Left ventricle myocardium superior (tissue), 1 donor: ENCODE measurements at places on chromosomes 4 and X.
A peak's percentile ranks its signal among the peaks of the same experiment; 100 is the strongest.

DNA sequence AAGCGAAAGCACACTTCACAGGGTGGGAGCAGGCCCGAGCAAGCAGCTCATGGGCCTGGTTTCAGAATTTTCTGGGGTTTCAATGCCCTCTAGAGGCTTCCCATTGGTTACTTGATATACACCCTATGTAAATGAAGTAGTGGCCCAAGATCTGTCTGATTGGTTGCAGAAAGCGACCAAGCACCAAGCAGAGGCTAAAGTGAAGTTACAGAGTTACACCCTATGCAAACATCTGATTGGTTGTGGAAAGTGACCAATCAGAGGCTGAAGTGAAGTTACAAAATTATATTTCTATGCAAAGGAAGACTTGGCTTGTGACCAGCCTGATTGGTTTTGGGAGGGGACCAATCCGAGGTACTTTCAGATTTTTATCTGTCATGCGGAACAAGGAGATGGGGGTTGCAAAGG is 8.2 kb downstream of the FHIP1A start:
- DNase-seq: no peak

- DNase-seq: no peak
Observed at GRCh38 chrX:11397680-11398079, 104.5 kb downstream of the AMELX start.

GRCh38 chr4:52643785-52644244 is 15.3 kb downstream of the USP46 start:
- DNase-seq: peak; percentile 91

DNA sequence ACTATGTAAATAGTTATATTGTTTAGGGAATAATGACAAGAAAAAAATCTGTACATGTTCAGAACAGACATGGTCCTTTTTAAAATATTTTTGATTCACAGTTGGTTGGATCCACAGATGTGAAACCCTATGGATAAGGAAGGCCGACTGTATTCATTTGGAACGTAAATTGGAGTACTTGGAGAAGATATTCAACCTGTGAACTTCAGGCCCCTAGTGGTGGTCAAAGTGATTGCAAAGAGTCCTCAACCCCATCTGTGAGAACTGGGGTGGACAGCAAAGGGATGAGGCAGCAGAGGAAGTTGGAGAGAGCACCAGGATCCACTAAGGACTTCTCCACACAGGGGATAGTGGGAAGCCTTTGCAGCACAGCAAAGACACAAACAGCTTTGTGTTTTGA is 6.2 kb upstream of the CXCL13 start:
- DNase-seq: no peak

DNA sequence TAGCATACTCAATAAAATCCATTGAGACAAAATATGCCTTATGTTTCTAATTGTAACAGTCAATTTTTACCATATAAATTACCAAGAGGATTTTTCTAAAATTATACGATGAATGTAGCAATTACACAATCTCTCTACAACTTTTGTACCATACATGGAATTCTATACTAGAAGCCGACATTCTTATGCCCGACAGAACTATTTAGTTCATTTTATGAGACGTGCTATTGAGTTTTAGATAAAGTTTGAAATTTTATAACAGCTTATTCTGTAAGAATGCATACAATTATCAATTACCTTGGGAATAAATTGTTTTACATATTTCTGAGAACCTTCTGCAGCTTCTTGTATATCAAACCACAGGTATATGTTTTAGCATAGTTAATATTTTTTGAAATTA is 431.2 kb downstream of the DMD start:
- no peak for DNase-seq

DNA sequence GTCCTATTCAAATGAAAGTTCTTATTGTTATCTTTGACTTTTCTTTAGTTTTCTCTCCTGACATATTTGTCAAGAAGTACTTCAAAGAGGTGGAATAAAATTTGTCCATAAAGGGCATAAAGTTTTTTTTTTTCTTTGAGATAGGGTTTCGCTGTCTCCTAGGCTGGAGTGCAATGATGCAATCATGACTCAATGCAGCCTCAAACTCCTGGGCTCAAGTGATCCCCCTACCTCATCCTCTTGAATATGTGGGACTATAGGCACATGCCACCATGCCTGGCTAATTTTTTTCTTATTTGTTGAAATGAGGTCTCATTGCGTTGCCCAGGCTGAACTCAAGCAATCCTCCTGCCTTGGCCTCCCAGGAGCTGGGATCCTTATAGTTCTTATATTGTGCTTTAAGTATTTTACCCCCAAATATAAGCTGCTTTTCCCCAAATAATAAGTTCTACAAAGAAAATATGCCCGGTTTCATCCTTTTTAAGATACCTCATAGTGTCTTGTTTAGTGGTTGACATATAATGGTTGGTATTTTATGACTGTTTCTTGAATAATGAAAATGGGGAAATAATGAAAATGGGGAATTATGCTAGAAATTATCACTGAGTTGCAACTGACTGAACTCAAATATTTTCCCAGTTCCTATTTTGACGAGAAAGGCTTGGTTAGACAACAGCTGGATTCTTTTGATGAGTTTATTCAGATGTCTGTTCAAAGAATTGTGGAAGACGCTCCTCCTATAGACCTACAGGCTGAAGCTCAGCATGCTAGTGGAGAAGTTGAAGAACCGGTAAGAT is 11.6 kb downstream of the POLR2B start:
- DNase-seq: no peak

DNA sequence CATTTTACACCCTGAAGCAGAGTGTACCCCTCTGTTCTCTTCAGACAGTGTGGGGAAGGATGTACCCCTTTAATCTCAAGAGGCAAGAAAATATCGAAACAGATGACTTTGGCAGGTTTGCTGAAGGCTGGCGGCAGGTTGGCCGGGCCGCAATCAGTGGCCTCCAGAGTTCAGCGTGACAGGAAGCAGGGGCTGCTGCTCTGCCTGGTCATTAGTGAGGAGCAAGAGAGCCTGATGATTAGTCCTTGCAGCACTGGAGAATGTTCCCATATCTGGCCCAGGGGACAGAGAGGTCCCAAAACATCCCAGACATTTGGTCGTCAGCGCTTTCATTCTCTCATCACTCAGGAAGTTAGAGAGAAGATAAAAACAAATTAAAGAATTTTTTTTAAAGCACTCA is 352.8 kb downstream of the SPRY1 start:
- DNase-seq: peak; percentile 77

DNA sequence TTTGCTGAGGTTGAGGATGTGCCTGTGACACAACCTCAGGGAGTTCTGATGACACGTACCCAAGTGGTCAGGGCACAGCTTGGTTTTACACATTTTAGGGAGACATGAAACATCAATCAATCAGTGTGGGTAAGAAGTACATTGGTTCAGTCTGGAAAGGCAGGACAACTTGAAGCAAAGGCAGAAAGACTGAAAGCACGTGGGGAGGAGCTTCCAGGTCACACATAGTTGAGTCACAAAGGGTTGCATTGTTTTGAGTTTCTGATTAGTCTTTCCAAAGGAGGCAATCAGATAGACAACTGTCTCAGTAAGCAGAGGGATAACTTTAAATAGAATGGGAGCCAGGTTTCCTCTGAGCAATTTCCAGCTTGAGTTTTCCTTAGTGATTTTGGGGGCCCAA is 1910.0 kb upstream of the AGA start:
- no peak for DNase-seq

DNA sequence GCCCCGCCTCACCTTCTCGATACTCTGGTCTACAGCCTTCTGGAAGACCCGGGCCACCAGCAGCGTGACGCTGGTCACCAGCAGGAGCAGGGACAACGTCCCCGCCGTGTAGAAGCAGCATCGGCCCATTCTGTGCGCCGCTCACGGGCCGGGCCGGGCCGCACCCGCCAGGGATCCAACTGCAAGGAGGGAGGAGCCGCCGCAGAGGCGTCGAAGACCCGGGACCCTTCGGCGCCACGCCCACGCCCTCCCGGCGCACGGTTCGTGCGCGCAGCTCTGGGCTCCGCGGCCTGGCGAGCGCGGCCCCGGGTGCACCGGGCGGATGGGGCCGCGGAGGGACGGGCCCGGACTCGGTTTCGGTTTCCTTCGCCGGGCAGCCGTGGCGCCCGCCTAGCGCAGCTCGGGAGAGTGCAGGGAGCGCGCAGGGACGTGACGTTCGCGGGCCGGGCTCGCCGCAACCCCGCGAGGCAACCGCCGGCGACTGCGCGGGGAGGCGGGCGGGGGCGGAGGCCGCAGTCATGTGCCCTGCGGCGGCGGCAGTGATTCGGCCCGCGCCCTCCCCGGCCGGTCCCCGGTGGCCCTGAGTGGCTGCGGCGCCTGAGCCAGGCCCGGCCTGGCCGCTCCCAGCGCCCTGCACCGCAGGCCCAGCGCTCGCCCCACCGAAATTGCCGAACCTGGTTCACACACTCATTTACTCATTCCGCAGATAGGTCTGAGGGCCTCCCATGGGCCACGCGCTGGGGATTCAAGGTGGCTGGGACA is at the start of gene SCARB2:
SCARB2 (minus strand) TSS at position 410 of the 762 bp plus-strand sequence; CDS start at position 129, 281 bp downstream.
- DNase-seq: peak; percentile 96

DNA sequence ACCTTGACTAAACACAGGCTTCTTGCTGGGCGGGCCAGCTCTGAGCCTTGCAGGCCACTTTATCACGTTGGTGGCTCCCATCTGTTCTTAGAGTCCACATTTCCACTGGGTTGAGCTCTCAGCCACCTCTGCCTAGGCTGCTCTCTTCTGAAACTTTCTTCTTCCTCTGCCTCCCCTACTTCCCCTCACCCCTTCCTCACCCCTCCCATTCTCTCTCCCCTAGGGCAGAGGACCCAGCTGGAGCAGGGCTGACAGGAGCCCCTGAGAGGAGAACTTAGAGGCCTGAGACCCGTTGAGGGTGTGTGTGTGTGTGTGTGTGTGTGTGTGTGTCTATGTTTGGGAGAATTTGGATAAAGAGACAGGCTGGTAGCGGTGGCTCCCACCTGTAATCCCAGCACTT is 19.9 kb upstream of the TMSB4X start:
- no peak for DNase-seq

DNA sequence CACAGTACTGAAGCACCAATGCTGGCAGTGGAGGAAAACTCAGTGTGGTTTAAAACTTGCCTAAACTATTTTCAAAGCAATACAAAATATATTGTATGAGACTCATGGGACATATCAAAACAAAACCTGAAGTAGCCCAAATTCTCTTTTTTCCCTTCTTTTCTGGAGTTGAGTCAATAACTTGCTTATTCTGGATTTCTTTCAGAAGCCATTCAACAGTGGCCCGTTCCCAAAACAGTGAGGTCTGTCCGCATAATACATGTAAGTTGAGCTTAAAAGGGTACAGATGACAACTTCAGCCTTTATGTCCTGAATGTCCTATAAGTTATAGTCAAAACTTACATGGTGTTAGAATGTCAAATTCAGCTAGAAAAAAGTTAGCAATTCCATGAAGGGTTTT is 100.8 kb downstream of the SHISA3 start:
- no peak for DNase-seq

DNA sequence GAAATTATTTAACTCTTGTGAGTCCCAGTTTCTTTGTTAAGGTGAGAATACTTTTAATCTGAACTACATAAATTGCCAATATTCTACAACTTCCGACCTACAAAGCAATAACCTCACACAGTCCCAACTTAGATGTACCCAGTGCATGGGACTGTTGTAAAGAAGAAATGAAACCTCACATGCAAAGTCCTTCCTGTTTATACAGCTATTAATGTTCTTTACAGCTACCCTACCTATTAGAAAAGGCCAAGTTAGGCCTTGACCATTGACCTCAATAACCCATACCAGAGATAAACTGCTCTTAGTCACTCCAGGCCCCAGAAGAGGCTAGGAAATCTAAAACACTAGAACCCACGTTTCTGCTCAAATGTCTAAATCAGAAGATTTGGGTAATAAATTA is 920.1 kb upstream of the TENM3 start:
- DNase-seq: no peak

DNA sequence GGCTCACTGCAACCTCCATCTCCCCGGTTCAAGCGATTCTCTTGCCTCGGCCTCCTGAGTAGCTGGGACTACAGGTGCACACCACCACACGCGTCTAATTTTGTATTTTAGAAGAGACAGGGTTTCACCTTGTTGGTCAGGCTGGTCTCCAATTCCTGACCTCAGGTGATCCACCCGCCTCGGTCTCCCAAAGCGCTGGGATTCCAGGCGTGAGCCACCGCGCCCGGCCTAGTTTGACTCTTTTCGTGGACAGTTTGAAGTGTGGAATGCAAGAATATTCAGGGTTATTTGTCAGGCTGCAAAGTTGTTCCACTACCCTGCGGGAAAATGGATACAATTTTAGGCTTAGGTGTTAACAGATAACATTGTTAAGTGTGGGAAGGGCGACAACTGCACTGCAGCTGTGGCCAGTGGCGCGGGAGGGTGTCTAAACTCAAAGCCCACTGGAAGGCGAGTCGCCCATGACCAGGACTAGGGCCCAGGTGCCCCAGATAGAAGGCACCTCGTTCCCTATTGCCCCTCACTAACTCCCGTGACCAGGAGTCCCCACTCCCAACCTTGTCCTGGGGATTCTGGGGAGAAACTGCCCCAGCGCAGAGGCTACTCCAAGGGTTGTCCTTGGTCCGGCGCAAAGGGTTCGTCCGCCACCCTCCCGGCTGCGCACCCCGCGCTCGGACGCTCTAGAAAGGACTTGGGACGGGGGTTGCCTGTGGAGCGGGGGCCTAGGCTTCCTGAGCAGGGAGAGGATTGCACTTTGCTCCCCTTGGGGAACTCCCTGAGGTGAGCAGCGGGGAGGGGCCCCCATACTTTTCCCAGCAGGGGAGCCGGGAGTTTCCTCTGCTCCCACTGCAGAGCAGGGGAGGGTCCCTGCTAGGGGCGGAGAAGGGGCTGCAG is 1.1 kb upstream of the CD99 start:
- no peak for DNase-seq

DNA sequence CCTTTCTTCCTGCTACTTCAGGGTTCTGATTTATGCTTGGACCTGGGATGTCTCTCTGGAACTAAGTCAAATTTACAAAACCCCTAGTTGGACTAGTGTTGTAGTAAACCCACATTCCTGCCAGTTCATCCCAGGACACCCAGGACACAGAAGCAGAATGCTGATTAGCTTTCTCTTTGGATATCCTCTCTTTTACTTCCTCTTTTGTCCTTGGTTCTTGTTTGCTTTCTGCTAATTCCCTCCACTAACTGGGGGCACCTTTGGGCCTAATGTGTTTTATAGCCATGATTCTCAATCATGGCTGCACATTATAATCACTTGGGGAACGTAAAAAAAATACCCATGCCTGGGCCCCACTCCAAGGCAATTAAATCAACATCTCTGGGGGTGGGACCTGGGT is 42.5 kb downstream of the LANCL3 start:
- DNase-seq: no peak

GRCh38 chr4:74874753-74875367 is 58.1 kb upstream of the PARM1 start:
- DNase-seq: no peak

- DNase-seq: no peak
Observed at GRCh38 chrX:96835660-96836289, 47.9 kb upstream of the RPA4 start.

- no peak for DNase-seq
Observed at GRCh38 chrX:120517936-120518335, 42.8 kb downstream of the CUL4B start.

- DNase-seq: no peak
Observed at GRCh38 chrX:121642415-121642814, 595.0 kb downstream of the GLUD2 start.

GRCh38 chr4:54942721-54943120 is 182.7 kb downstream of the KDR start:
- no peak for DNase-seq
